ENCODE measurements at places on chromosomes 5 and 9.

DNA sequence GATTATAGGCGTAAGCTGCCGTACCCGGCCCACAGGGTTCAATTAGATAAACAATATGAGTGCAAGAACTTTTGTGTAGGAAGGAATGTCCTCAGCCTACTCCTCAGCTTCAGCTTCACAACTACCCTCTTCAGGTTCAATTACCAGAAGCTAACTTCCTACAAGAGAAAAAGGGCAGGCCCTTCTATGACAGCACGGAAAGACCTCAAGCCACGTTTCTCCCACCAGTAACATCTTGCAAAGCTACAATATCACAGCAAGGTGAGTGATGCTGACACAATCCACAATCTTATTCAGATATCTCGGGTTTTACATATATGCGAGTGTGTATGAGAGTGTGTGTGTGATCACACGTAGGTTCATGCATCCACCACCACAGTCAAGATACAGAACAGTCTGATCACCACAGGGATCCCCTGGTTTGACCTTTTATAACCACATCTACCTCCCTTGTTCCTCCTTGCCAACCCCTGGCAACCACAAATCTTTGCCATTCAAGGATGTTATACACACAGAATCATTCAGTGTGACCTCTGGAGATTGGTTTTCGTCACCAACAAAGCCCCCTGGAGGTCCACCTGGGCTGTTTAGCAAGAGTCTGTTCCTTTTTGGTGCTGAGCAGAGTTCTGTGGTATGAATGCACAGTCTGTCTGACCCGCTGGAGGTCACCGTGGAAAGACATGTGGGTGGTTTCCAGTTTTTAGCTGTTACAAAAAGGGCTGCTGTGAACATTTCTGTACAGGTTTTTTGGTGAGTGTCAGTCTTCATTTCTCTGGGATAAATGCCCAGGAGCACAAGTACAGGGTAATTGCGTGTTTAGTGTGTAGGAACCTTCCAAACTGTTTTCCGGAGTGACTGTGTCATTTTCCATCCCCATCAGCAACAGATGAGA lies 38.2 kb downstream of the IPPK start:
- DNase-seq: no peak

GRCh38 chr5:120510098-120510637 lies 46.1 kb downstream of the PRR16 start:
- no peak for DNase-seq

- DNase-seq: no peak
Observed at GRCh38 chr9:133490865-133491655, 12.2 kb upstream of the SLC2A6 start.

- DNase-seq: no peak
Observed at GRCh38 chr5:171848911-171849520, 63.4 kb downstream of the SMIM23 start.

DNA sequence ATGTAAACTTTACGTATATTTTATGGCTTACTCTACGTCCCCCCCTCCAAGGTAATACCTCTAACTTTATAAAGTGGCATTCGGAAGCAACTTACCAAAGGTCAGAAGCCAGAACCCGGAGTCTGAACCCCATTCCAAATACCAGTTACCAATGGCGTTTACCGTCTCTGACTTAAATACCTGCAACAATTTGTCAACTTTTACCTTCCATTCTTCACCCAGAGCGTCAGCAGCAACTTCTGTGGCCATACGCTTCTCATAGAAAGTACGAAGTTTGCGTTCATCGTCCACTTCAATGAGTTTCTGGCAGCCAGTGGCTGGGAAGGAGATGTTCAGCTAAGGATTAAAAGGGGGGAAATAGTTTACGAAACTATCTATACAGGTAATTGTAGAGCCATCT lies 753 bp downstream of the RPS6 start:
- no peak for DNase-seq

GRCh38 chr5:143562935-143563334 lies 159.4 kb upstream of the NR3C1 start:
- no peak for DNase-seq

DNA sequence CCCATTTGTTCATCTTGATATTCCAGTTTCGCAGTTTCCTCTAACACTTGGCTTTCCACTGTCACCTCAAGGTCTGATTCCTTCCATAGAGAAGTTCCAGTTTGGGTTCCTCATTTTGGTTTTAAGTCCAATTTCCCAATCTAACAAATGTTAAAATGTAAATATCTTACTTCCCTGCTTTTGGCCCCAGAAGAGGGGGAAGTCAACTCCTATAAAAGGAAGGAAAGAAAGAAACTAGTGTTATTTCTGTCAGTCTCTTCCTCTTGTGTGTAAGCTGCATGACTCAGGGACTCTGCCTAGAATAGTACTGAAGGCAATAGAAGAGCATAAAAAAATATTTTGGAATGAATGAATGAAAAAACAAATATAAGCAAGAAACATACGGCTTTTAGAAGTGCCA lies 127.5 kb upstream of the CCNG1 start:
- DNase-seq: no peak

DNA sequence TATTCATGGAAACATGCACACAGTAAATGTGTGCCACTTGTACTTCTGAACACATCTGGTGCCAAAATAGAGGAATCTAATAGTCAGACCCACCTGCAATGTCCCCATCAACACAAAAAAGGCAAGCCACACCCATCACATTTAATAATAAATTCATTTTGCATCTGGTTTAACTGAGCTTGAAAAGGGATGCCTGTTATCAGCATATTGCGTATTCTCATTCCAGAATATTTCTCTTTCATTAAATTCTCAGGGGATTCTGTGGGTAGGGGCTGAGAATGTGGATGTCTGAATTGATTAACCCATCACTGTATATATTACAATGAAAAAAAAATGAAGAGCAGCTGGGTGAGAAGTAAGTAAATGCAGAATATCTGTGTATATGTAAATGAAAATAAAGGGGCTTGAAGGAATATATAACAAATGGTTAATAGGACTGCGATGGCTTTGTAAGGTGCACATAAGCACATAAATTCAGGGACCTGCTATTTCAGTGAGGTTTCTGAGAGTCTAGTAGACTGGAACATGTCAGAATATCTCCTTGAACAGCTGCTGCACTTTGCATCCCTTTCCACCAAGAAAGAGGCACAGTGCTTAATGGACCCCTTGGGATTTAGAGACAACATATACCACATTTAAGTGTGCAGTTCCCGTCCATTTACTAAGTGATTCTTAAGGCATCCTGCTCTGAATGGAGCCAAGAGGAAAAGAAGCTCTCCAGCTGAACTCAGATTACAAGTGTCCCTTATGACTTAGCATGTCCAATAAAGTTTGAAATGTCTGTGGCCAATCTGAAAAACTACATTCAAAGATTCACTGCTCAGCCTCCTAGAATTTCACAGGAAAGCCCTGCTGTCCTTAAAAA lies 104.1 kb upstream of the NIPBL start:
- DNase-seq: no peak

DNA sequence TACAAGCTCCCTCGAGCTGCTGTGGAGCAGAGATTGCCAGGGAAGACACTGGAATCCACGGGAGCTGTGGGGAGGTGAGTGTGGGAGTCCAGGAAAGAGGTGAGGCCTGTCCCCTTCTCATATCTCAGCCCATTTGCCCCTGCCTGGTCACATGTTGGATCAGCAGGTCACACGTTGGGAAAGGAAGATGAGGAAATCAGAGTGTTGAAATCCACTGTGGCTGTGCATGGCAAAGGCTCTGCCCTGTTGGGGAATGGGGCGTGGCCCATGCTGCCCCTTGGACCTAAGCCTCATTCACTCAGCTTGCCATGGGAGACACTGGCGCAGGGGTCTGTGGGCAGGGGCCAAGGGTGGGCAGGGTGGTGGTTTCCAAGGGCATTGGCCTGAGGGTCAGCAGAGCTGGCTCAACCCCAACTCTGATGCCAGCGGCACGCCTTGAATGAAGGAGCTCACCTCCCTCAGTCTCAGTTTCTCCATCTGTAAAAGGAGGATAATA lies 85.4 kb upstream of the CPEB4 start:
- peak; percentile 47 for DNase-seq
